NCI-H1694 (cell line): ENCODE measurements at places on chromosomes 7 and 10.

DNA sequence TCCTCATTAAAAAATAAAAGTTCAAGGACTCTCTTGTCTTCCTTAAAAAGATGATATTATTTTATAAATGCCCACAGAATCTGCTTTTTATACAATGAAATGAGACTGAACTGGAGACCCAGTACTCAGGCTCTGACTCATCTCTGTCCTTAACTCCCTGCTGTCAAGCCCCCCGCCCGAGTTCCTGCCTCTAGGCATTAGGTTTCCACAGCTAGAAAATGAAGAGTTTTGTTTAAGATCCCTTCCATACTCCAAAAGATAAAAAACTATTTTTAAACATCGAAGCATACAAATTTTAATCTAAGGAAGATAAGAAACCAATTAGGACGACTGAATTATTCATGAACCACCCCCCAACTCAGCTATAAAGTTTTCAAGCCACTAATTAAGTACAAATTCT is 97.7 kb upstream of the FEZF1 start:
- no peak for DNase-seq

GRCh38 chr7:117385363-117386109 is 41.8 kb downstream of the ASZ1 start:
- DNase-seq, result peak; percentile 29

DNA sequence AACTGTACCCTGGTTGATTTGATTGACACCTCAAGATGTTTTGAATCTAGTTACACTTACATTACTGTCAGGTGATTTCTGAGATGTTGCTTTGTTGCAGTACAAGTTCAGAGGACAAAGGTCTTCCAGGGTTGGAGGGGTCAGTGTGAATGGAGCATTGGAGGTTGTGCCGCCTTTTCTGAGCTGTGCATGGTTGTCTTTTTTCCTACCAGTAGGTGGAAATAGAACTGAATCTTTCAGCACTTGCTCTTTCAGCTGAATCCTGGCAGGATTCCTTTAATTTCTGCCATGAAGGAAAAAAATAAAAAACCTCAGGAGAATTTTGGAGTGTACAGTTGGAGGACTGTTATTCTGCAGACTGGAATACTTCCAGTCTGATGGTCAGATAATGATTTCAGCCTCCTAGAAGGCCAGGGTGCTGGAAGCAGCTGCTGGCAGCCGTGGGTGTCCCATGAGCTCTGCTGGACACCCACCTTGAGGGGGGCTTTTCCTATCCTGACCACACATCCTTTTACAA is 82.7 kb downstream of the PLCE1 start:
- peak; percentile 31 for DNase-seq

DNA sequence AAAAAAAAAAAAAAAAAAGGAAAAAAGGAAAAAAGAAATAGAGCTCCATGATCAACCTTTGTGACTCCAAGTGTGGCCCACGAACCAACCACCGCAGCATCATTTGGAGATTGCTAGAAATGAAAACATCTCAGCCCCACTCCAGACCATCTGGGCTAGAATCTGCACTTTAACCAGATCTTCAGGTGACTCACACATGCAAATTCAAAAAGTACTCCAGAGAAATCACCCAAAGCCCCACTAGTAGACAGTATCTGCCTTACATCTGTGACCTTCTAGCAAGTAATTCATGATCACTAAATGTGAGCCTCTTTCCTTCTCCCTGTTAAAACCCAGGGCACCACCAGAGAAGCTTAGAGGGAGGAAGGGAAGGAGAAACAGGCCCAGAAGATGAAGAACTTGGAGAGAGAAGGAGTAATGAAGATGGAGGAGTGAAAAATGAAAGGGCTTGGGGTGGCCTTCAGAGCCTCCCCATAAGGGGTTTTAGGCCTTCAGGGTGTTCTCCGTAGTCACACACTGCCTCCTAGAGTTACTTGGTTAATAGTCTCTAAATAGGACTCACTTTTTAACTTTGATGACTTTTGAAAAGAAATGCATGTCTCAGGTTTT is 94.0 kb downstream of the SLC37A3 start:
- DNase-seq, result peak; percentile 9

GRCh38 chr7:48638041-48638440 is 286.3 kb upstream of the CDC14C start:
- DNase-seq, result no peak

DNA sequence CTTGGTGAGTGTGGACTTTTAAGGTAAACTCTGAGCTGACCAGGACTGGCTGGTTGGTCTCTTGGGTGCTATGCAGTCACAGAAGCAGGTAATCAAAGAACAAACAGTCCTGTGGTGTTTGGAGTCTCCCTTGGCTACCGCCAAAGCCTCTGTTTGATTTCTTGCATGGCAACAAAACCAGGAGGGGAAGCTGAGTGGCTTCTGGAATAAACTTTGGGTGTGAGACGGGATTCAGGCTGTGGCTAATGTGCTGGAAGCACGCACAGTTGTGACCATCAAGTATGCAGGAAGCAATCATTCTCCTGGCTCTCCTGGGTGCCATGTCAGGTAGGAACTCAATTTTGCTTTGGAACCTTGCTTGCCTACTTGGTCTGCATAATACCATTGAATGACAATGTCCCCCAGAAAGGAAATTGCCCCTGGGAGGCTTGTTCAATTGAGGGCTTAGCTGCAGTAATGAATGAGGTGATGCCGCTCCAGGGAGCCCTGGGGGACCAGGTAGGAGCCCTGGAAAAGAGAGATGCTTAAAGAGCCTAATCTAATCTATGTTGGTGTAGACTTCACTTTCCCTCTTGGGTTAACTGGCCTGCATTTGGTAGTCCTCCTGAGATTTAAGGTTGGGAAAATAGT is at the start of gene CDHR3:
Gene CDHR3, plus strand, starts transcription at position 227 of the 630 bp plus-strand sequence. Its CDS starts 55 bp downstream, at position 282.
- no peak for DNase-seq

DNA sequence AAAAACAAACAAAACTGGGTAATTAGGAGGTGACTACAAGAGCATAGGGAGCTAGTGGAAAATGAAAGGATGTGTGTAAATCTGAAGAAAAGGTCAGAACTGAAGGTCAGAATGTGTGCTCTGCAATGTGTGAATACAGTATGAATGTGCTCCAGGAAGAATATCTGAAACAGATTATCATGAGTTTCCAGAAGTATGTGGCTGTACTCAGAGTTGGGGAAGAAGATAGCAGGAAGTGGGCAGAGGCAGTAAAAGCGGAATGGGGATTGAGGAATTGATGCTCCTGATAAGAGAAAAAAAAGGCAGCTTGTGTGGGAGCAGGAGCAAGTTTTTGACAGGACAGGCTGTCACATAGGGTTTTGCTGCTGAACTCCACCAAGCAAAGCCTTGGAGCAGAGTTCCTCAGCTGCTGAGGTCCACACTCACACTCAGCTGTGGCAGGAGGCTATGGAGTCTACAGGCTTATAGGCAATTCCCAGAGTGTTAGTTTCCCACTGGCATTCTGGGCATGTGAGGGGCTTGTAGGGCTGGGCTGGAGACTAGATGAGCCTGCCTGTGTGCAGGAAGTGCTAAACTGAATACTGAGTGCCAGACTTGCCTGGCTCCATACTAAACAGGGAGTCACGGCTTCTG is 22.9 kb downstream of the H2AZ2 start:
- no peak for DNase-seq
